ENCODE measurements at places on chromosomes 6 and 20.
A peak's percentile ranks its signal among the peaks of the same experiment; 100 is the strongest.

- DNase-seq, result no peak
Measured at GRCh38 chr20:5989539-5989938, 39.1 kb downstream of the MCM8 start.

DNA sequence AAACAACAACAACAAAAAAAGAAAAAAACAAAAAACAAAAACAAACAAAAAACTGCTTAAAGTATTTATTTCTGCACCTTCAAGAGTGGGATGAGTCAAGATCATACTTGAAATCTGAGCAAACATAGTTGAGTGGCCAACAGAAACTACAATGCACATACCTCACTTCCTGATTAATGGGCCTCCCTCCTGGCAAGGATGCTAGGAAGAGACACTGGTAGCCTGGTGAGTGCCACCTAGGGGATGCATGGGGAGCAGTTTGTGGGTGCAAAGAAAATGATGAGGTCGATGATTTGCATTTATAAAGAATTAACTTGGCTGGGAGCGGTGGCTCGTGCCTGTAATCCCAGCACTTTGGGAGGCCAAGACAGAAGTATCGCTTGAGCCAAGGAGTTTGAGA lies 808.1 kb downstream of the MAFB start:
- no peak for DNase-seq

- DNase-seq, result no peak
Measured at GRCh38 chr20:50753152-50753551, 21.8 kb downstream of the PARD6B start.

GRCh38 chr6:36963451-36964290 lies 9.1 kb downstream of the PI16 start:
- DNase-seq, result no peak

GRCh38 chr6:21692721-21693120 lies 99.2 kb downstream of the SOX4 start:
- DNase-seq, result no peak

DNA sequence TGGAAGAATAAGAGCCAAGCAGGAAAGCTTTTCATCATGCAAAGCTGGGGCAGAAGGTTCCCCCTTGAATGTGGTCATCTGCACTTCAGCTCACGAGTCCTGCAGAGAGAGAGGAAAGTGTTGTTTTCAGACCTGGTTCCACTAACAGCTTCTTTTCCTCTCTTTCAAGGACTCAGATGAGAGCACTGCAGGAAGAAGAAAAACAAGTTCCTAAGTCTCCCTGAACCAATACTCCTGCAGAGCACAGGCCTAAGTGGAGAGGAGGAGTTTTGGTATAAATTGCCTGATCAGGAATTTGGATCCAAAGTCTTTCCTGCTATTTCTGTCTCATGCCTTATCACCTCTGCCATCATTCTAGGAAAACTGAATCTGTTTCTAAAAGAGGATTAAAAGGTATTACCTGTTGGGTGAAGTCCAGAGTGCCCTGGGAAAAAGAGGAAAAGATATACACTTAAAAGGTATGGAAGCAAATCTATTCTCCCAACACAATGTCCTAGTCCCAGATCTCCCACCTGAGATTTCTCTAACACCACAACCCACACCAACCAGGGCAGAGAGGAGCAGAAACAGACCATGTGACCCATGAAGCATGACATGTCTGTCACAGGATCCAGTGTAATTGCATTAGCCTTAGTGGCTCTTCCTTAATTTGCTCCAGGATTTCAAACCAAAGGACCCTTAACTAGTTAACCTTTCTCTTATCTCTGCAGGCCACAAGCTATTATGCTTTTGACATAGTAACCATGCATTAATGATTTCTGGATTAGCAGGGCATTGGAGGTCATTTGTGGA lies 12.2 kb downstream of the HLA-DRB5 start:
- DNase-seq, result no peak

- DNase-seq, result no peak
Measured at GRCh38 chr20:52889225-52889624, 82.9 kb upstream of the TSHZ2 start.

GRCh38 chr6:106608080-106608668 lies 21.1 kb downstream of the RTN4IP1 start:
- peak; percentile 21 for DNase-seq

GRCh38 chr20:49851991-49852390 lies 39.4 kb downstream of the SLC9A8 start:
- DNase-seq, result no peak

GRCh38 chr6:125747589-125748405 lies 1.6 kb upstream of the HEY2 start:
- peak; percentile 36 for DNase-seq

DNA sequence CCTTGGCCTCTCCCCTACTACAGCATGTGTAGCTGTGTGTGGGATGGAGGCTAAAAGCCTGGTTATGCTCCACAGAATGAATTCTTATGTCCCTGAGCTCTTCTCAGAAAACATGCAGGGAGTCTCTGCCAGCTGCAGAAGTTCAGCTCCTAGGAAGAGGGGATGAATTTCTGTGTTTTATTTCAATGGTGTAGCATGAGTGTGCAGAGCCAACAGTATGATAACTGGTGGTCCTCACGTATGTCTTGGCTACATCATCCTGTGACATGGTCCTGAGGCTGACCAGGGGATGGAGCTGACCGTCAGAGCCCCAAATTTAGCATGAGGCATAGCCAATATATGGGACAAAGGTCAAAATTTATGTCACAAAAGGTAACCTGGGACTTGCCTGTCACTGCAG lies 266.1 kb downstream of the ADGB start:
- no peak for DNase-seq

DNA sequence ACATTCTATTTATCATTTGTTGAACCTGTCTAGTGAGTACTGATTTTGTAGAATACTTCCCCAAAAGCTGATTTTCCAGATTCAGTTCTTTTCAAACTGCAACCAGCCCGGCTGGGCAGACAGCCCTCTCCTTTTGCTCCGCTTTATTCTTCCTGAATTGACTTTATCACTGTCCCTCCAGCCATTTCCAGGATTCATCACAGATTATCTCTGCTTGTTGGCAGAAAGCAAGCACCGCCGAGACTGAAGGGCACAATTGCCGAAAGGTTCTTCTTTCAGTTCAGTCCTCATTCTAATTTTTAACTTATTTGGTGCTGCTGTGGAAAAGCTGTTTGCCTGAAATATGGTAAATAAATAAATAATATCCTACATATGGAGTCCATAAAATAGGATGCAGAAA lies 369.1 kb upstream of the FLRT3 start:
- no peak for DNase-seq

GRCh38 chr6:90905351-90905750 lies 318.5 kb upstream of the MAP3K7 start:
- DNase-seq, result no peak

DNA sequence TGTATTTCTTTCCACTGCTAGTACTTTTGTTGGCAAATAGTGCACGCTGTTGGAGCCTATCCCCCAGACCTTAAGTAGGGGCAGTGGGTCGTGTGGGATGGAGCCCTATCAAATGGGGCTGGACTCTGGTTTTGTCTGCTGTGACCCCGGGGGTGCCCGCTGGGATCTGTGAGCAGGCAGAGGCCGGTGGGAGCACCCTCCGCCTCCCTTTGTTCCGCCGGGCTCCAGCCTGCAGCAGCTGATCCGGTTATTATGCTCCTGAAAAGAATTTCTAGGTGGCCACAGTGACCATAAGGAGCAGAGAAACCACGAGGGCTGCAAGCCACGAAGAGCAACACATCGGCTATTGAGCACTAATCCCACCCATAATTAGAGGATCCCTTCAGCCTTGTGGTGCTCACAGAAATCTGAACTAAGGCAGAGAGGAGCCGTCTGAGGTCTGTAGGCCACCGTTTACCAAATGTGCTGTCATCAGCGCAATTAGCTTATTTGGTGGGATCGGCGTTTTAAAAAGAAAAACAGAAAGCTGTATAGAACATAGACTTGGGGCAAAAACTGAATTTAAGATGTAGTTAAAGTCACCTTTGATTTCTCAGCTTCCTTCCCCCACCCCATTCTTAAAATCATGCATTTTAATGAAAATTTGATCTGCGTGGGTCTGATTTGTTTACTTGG lies 598.3 kb upstream of the JAG1 start:
- DNase-seq, result no peak

DNA sequence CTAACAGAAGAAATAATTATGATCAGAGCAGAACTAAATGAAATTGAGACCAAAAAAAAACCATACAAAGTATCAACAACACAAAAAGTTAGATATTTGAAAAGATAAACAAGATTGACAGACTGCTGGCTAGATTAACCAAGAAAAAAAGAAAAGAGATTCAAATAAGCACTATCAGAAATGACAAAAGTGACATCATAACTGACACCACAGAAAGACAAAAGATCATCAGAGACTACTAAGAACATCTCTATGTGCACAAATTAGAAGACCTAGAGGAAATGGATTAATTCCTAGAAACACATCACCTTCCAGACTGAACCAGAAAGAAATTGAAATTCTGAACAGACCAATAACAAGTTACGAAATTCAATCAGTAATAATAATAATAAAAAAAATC lies 17.9 kb downstream of the DTNBP1 start:
- DNase-seq, result no peak

DNA sequence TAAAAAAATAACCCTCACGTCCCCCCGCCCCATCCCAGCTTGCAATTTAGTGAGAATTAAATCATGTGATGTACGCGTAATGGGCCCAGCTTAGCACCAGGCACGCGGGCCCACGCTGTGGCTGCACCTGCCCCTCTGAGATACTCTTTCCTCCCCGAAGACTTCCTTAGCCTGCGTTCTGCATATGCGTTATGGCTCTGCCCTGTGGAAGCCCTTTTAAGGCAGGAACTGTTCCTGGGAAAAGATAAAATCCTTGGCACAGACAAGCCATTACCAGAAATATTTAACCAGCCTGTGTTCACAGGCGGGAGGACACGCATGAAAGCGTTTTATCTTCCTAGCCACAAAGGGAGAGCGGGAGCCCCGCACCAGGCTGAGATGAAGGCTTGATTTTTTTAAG lies 311.0 kb downstream of the LRFN2 start:
- DNase-seq, result no peak

DNA sequence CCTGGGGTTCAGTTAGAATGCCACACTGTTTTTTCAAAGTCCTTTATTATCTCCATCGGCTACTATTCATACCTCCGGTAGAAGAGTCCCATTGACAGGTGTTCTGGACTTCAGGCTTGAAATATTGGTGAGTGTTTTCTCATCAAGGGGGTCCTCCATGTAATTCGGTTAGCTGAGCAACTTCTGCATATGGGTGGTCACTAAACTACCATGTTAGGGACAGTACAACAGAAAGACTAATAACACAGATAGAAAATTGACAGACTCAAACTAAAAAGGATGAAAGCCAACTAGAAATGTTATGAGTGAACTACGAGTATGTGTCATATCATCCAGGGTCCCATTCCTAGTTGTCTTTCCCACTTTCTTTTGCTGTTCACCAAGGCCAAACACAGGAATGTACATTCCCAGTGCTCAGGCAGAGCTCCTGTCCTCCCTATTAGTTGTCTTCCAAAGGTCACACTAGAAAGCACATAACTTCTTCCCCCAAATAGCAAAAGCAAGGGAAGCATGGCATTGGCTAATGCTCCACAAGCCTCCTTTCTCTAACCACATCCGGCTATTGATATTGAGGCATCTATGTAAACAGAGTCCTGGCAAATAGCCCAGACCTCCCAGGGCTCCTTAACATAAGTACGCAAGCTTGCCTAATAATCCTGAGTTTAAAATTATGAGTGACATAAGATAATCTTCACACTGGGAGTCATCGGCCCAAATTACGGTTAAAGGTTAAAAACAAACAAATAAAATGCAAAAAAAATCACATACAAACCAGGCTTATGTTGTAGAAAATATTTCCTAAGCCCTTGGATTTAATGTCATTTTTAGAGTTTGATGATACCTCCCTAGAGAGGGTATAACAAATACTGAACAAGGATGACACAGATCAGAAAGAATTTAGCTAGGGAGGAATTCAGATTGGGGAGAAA lies 13.2 kb downstream of the CCN2 start:
- DNase-seq, result no peak

DNA sequence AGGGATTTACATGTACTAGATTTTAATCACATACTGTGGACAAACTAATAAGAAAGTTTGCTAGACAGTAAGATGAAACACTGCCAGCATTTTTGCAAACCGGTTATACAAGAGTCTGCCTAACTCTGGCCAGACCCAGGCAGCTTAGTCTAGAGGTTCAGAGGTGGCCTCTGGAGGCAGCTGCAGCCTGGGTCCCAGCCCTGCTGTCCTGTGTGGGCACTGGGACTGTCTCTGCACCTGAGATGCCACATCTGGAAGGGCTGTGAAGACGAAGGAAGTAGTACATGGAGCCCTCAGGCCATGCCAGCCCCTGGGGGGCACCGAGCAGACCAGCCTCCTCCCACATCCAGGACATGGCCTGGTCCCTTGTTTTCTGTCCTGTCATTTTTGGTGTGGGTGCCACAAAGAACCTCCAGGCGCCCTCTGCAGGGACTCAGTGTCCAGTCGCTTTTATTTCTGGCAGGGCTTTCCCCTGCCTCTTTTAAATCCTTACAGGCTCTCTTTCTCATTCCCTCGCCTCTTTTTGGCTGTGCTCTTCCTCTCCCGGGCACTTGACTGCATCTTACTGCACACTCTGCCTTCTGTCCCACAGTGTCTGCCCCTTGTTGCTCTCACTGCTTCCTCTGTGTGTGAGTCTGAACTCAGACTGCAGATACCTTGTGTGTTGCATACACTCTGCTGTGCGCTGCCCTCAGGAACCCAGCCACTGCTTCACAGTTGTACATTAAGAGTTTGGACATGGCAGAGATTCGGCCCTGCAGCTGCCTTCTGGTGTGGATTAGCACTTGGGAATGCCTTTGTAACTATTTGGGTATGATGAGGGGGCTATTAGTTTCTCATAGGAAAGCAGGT lies 216.7 kb downstream of the ZDHHC14 start:
- DNase-seq, result peak; percentile 35

DNA sequence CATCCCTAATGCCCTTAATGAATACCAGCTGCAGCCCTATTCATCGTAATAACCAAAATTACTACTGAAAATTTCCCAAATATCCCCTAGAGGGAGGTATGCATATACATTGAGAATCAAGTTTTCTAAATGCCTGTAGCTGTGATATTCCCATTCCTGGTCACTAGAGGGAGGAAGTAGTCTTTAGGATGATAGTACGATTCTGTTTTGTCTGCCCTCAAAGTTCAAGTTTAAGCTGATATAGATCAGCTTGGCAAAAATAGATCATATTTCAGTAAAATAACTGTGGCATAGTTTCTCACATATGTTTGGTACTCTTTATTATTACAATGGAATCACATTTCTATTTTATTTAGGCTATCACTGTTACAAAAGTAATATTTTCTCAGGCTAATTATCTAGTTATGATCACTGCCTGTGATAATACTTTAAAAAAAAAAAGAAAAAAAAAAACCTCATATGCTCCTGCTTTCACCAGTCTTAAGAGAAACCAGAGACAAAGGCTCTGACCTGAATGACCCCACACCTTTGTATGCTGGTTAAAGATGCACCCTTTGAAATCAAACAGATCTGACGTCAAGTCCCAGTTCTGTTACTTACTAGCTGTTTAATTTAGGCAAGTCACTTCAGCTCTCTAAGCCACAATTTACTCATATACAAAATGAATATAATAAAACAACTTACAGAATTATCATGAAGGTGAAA lies 11.0 kb downstream of the TSPYL1 start:
- no peak for DNase-seq

GRCh38 chr20:32914031-32914430 lies 55.3 kb downstream of the EFCAB8 start:
- DNase-seq, result no peak

GRCh38 chr6:21327326-21328112 lies 266.0 kb upstream of the SOX4 start:
- DNase-seq, result no peak

Data from activated T-cell treated with anti-CD3 and anti-CD28 coated beads, Interleukin-2, amount 50 U/mL, for 72 hours (primary cell).